ENCODE measurements at places on chromosomes 7 and 10. TPM values are rescaled to one million over a fixed set of nuclear protein-coding genes. Genes with fewer than 3 reads are reported as not detected.

TET1 gene
- 0.15 TPM for total RNA-seq

TRIM74 gene
- total RNA-seq: not detected

CHST12 gene
- 4.9 TPM for total RNA-seq

NPC1L1 gene
- 0.19 TPM for total RNA-seq

All from esophagus squamous epithelium (tissue), 5 donors.